Naive thymus-derived CD4-positive, alpha-beta T cell (primary cell): ENCODE measurements at places on chromosomes 3 and 15.

GRCh38 chr15:66702787-66703539, 927 bp downstream of the SMAD6 start:
- DNase-seq: peak; percentile 23

- no peak for DNase-seq
Measured at GRCh38 chr15:45993072-45993471, 358.2 kb downstream of the SQOR start.

- DNase-seq: no peak
Measured at GRCh38 chr15:96409215-96410138, 79.0 kb downstream of the NR2F2 start.

DNA sequence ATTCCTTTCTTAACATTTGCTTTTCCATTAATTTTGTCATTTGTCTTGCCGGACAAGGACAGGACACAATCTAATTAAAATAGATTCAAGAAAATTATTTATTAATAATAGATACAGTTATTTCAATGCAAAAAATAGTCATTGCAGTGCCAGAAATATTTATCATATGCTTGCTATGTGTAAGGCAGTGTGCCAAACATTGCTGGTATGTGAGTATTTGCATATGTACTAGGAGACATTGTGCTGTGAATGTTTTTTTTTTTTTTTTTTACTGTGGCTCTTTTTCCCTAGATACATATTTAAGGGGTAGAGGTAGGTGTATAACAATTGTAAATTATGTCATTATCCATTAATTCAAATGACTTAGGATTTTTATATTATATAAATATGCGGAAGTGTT, 23.3 kb downstream of the SPRED1 start:
- no peak for DNase-seq

DNA sequence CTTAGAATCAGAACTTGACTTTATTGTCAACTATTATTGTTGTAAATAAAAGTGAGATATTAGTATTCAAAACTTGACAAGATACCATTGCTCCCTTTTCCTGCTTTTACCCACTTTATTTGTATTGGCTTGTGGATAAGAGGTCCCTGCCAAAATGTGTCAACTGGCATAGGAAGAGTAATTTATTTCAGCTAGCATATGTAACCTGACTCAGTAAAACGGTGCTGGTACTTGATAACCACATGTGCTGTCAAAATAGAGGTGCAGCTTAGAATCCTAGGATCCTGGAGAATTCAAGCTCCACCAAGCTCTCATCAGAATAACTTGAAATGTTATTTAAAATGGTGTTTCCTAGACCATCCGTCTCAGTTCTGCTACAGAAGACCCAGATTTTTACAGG, 90.2 kb upstream of the TGFBR2 start:
- DNase-seq: no peak

- no peak for DNase-seq
Measured at GRCh38 chr3:41193794-41194539, 5.3 kb upstream of the CTNNB1 start.

DNA sequence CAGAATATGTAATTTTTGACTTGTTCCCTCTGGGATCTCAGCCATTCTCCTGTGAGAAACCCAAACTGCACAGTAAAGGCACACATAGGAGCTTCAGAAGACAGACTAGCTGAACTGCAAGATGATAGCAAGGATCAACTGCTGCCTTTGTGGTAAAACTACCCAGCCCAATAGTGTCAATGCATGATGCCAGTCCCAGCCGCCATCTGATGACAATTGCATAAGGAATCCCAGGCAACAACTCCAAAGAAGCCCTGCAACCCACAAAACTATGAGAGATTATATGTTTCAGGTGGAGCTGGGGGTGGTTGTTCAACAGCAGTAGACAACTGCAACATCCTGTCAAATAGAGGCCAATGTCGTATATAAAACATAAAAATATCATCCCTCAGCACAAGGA, 192.4 kb upstream of the ARPP21 start:
- no peak for DNase-seq

DNA sequence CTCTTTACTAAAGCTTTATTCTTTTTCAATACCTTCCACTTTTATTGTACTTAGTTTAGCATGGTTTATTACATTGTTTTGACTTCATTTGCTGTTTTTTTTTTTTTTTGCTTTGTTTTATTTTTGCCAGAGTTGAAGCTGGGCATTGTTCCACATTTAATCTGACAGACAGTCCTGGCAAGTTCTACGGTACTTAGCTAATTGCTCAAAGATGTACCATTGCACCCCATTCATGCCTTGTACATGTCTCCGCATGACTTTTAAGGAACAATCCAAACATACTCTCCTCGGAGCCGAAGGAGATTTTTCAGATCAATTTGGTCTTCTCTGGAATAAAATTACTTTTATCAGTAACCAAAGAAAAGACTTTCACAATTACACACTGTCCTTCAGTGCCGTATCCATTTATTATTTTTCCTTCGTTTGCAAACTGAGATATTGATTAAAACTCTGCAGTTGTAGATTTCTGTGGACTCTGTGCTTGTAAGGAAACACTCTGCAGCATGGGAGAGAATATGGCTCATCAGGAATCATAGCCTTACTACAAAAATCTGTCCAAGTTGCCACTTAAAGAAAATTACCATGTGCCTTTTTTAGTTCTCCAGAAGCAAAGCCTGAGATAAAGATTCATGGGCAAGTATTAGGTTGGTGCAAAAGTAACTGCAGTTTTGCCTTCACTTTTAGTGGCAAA, 952.0 kb downstream of the AGBL1 start:
- no peak for DNase-seq

DNA sequence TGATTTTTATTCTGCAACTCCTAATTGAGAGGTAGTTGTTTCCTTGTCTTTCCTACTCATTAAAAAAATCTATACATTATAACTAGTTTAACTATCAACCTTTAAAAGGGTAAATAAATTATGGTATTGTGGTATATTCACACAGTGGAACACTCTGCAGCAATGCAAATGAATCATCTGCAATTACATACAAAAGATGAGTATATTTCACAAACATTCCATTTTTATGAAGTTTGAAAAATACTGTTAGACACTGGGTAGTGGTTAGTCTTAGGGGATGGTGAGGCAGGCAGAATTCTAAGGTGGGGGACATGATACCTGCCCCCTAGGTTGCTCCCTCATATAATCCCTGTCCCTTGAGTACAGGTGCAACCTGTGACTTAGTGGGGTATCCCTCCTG, 44.0 kb upstream of the MAGI1 start:
- no peak for DNase-seq

DNA sequence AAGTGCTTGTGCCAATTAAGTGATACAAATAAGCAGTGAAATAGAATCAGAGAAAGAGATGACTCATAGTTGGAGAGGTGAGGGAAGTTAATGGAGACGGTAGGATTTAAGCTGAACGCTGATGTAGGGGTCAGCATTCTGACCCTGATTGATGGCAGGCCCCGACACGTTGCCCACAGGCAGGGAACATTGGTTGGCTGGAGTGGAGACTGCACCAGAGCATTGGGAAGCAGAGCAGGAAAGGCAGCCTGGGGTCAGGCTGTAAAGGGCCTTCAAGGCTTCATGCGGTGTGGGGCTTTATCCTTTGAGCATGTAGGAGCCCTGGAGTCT, 68.6 kb downstream of the DCUN1D1 start:
- DNase-seq: no peak

DNA sequence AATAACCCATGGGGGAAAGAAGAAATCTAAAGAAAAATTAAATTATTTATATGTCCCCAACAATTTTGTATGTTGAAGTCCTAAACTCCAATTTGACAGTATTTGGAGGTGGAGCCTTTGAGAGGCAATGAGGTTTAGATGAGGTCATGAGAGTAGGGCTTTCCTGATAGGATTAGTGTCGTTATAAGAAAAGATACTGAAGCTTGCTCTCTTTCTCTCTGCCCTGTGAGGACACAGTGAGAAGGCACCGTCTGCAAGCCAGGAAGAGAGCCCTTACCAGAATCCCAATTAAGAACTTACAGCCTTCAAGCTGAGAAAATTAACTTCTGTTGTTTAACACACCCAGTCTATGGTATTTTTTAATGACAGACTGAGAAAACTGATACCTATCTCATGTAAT, 16.1 kb upstream of the OR5AC2 start:
- no peak for DNase-seq

DNA sequence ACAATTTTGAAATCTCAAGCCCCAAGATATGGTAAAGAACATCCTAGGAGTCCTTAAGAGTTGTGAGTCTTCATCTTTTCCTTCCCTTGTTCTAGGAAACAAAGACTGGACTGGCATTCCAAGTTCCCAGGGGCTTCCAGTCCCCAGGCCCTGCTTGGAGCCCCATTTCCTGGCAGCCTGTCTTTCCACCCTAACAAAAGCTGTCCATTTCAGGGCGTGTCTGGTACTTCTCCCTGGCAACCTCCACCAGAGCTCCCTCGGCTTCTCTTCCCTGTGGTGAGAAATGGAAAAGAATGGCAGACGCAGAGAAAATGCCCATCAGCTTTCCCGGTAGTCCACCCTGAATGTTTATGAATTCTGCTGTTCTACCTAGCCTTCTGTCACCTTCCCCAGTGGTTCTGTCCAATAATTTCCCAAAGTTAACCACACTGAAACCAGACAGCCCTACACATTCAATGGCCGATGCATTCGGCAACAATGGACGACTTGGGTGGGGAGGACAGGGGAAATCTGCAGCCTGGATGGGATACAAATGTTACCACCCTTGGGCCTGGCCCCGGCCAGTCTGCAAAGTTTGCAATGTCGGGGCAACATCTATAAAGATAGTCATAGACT, 6.8 kb downstream of the RAB6B start:
- DNase-seq: no peak

GRCh38 chr15:96958721-96959120, 628.2 kb downstream of the NR2F2 start:
- no peak for DNase-seq

GRCh38 chr3:105449414-105449813, 82.7 kb downstream of the ALCAM start:
- DNase-seq: no peak

GRCh38 chr3:61901986-61902385, 340.6 kb downstream of the PTPRG start:
- DNase-seq: no peak

DNA sequence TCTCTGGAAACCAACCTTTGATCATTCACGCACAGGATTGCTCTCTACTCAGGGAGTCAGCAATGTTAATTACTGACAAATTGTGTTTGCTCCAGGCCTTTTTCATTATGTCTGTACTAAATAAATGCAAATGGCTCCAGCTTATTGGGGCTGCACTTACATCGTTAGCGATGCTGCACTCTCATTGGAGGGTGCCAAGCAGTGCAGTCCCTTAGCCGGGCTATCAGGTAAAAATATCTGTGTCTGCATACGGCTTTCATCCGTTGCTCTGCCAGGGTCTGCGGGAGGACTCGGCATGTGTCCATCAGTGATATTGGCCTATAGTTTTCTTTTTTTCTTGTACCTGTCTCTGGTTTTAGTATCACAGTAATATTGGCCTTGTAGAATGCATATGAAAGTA, 471.5 kb upstream of the CADM2 start:
- DNase-seq: no peak

DNA sequence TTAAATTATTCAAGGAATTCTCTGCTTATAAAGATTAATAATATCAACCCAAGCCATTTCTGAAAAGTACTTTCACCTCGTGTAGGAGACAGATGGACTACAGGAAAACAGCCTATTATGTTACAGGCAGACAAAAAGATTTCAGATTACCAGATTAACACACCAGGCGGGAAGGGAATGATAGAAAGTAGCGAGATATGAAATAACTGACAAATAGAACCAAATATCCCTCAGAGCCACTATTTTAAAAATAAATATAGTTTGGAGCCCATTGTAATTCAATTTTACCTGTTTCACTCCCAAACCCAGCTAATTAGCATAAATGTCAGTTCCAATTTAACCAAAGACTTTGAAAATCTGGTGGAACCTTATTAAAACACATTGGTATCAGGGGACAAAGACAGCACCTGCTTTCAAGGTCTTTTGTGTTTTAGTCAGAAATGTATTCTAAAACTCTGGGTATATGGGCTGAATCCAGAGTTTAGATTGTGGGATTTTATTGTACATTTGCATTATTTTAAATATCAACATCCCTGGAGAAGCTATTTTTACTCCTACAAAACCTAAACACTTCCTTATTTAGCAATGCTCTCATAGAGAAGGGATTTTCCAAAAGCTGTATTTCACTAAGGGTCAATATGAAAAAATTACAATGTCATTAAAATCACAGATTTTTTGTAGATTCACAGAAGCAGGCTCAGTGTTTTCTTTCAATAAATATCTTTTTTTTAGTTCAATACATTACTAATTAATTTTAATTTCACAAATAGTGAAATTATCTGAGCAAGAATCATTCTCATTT, 138.4 kb downstream of the TNIK start:
- DNase-seq: no peak

DNA sequence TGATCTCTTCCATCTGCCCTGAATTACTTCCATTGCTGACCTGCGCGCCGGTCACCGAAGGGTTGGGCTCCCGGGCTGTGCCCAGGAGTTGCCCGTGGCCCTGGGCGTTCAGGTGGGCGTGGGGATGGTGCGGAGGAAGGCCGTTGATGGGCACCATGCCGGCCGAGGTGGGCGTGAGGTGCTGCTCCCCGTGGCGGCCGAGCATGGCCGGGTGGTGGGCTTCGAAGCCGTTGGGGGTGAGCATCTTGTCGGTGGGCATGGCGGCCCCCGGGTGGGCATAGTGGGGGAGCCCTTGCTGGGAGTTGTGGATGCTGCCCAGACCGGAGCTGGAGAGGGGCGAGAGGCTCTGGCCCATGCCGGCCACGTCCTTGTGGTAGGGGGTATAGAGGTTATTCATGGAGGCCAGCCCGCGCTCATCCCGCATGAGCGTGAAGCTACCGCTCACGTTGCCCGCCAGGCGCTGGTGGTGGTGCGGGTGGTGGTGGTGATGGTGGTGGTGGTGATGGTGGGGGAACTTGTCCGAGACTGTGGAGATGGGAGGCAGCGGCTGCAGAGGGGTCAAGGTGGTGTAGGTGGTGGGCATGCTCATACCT, 1.0 kb downstream of the ONECUT1 start:
- no peak for DNase-seq

DNA sequence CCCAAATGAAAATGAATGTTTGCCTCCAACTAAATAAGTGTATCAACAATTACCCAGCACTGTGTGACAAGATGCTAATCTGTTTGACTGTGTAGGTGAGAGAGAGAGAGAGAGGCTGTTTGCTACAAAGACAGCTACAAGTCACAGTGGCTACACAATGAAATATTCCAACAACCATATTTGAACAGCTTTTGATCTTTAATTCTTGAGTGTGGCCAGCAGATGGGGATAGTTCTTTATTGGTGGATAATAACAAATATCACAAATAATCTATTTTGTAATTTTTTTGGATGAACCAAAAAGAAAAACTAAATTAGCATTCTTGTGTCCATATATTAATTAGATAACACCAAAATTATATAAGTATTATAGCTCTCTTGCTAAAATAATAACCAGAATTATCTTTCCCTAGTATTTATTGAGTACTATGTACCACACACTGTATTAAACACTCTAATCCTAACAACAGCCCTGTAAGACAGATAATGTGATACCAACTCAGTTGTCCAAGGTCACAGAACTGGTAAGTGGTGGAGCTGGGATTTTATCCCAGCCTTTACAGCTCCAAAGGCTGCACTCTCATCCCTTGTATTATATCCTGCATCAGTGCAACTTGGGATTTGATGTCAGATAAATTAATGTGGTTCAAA, 61.9 kb upstream of the C3orf80 start:
- DNase-seq: no peak
